Left colon (tissue), 2 donors: ENCODE measurements at places on chromosomes 16 and 17.

GRCh38 chr17:79652999-79653643 lies 42.3 kb upstream of the RBFOX3 start:
- no peak for DNase-seq

DNA sequence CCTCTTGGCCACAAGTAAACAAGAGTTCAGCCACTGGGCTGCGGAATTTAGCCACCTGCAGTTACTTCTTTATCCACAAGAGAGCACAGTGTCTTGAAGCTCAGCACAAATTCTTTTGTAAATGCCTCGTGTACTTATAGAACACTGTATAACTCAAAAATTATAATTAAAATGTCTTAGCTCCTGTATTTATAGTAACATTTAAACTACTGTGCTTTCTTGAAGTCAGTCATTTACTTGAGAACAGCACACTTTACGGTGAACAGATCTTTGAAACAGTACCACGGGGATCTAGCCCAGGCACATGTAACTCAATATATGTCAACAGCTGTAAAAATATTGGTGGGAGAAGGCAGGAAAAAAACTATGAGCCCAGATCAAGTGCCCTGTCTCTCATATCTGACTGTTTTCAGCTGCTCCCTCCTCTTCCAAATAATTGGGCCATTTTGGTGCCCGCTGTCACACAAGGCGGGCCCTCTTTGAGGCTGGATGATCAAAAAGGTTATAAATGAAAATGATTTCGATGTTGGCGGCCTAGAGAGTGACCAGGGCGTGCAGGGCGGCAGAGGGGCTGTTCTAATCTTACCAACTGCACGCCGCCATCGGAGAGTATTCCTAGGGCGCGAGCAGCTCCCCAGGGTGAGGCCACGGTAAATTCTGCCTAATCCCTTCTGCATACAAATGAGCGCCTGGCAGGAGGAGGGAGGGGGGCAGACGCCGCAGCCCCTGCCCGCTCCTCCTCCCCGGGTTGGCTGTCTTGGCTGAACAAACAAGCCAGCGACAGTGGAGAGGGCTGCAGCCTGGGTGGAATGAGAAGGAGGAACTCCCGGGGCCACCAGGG lies 183.2 kb downstream of the C16orf78 start:
- DNase-seq = no peak

- no peak for DNase-seq
Observed at GRCh38 chr16:88007321-88007731, 56.1 kb downstream of the BANP start.

DNA sequence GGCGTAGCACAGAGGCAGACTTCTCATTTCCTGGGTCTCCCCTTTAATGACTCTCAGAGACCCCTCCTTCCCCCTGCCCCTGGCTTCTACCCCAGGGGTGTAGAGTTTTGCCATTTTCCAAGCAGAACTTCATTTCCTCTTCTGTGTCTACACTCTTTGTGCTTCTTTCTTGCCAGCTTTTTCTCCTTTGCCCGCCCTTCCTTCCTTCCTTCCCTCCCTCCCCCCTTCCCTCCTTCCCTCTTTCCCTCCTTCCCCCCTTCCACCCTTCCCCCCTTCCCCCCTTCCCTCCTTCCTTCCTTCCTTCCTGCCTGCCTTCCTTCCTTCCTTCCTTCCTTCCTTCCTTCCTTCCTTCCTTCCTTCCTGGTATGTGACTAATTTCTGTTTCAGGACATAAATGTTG lies 47.0 kb downstream of the MAPT start:
- no peak for DNase-seq
